CD4-positive, CD25-positive, alpha-beta regulatory T cell (primary cell): ENCODE measurements at places on chromosomes 3 and 15. TPM values are rescaled to one million over a fixed set of nuclear protein-coding genes. Genes with fewer than 3 reads are reported as not detected.

- H3K27ac ChIP-seq = no peak overlapping the region
- no peaks in the 10 kb centered on the region for H3K4me1 ChIP-seq
- H3K27me3 ChIP-seq = no peaks in the 10 kb centered on the region
- no peak overlapping the region for H3K4me3 ChIP-seq
Observed at GRCh38 chr3:116905794-116906193, 196.2 kb downstream of the TUSC7 start.

GRCh38 chr3:150469931-150470740 is 62.0 kb downstream of the TSC22D2 start:
- no peak for DNase-seq
- H3K36me3 ChIP-seq = no peaks in the 10 kb centered on the region
- no peak overlapping the region for H3K27ac ChIP-seq
- H3K27me3 ChIP-seq = peaks cover 2% of the 10 kb centered on the region

Gene TMEM207
- polyA plus RNA-seq = not detected

- no peaks in the 10 kb centered on the region for H3K4me1 ChIP-seq
- H3K36me3 ChIP-seq = peaks cover 4% of the 10 kb centered on the region
- H3K27ac ChIP-seq = no peak overlapping the region
Observed at GRCh38 chr15:35443376-35443775, 102.6 kb downstream of the DPH6 start.

- no peak for DNase-seq
- H3K27me3 ChIP-seq = no peaks in the 10 kb centered on the region
- H3K4me3 ChIP-seq = no peak overlapping the region
- no peaks in the 10 kb centered on the region for H3K36me3 ChIP-seq
- no peak overlapping the region for H3K27ac ChIP-seq
Observed at GRCh38 chr3:123156276-123156995, 45.3 kb upstream of the SEC22A start.

GRCh38 chr15:30870681-30871080 is 33.0 kb upstream of the FAN1 start:
- no peak for DNase-seq
- peaks cover 3% of the 10 kb centered on the region for H3K27me3 ChIP-seq
- H3K4me3 ChIP-seq = no peak overlapping the region
- H3K4me1 ChIP-seq = no peaks in the 10 kb centered on the region
- no peak overlapping the region for H3K27ac ChIP-seq

DNA sequence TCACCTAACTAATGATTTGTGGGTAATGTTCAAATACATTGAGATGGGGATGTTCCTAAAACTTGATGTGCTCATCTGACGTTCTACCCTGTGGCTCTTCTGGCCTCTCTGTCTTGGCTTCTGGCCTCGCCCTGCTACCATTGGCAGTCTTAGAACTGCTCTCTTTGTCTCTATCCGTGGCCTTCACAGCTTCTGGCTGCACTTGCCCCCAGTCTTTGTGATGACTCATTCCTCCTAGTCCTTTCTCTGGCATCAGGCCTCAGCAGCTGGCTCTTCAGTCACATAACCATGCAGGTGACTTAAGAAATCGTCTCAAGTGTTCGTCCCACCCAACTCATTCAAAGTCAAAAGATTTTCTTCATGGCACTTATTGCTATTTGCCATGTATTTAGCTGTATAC is 188.1 kb downstream of the BBX start:
- H3K4me3 ChIP-seq = no peak overlapping the region
- H3K4me1 ChIP-seq = no peaks in the 10 kb centered on the region
- no peak for DNase-seq
- H3K36me3 ChIP-seq = peaks cover 37% of the 10 kb centered on the region

Gene GHSR
- not detected for polyA plus RNA-seq

Gene ARPIN
- not detected for polyA plus RNA-seq

DNA sequence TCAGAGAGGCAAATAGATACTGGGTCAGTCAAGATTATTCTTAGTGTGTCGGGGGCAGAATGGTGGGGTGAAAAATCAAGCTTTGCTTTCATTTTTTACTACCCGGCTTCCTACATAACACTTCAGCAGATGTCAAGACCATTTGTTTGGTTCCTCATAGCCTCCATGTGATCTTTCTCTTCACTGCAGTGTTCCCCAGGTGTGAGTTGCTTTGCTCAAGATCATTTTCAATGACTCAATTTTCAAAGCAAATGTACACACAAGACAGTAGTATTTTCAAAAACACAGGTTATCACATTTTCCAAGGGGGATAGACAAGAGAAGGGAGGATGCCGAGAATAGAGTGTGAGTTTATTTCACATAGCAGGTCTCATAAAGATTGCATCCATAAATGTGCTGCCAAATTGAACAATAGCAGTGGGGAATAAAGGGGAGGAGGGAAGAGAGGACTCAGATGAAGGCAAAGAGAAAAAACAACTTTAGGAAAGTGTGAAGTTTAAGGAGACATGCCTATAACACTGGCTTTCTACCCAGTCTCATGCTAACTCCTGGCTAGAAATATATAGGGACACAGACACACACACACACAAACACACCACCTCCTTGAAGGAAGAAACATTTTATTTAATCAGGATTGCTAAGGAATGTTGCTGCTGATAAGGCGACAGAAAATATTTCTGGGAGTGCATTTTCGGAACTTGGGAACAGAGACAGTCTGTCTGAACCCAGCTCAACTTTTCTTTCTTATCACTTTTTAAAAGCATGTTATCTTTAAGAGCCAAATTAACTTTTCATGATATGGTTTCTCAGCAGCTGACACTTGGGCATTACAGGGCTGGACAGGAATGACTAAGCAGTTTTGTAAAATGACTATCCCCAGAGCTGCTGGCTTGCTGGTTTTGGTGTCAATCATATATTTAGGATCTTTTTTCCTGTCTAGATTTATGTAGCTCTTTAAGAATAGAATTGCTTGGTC is 402.4 kb downstream of the RBMS3 start:
- H3K27ac ChIP-seq = no peak overlapping the region
- no peaks in the 10 kb centered on the region for H3K27me3 ChIP-seq
- no peak for DNase-seq
- no peaks in the 10 kb centered on the region for H3K4me1 ChIP-seq
- no peak overlapping the region for H3K4me3 ChIP-seq
- H3K36me3 ChIP-seq = no peaks in the 10 kb centered on the region

Gene GPR27
- not detected for polyA plus RNA-seq
